ENCODE measurements at places on chromosomes 11 and 22. TPM values are rescaled to one million over a fixed set of nuclear protein-coding genes. Genes with fewer than 3 reads are reported as not detected.

- no peak for DNase-seq
Measured at GRCh38 chr11:22049276-22049675, 143.6 kb upstream of the ANO5 start.

- DNase-seq: no peak
Measured at GRCh38 chr11:44446996-44447771, 118.3 kb upstream of the CD82 start.

- DNase-seq: peak; percentile 82
Measured at GRCh38 chr22:33049119-33049729, 9.0 kb downstream of the SYN3 start.

DNA sequence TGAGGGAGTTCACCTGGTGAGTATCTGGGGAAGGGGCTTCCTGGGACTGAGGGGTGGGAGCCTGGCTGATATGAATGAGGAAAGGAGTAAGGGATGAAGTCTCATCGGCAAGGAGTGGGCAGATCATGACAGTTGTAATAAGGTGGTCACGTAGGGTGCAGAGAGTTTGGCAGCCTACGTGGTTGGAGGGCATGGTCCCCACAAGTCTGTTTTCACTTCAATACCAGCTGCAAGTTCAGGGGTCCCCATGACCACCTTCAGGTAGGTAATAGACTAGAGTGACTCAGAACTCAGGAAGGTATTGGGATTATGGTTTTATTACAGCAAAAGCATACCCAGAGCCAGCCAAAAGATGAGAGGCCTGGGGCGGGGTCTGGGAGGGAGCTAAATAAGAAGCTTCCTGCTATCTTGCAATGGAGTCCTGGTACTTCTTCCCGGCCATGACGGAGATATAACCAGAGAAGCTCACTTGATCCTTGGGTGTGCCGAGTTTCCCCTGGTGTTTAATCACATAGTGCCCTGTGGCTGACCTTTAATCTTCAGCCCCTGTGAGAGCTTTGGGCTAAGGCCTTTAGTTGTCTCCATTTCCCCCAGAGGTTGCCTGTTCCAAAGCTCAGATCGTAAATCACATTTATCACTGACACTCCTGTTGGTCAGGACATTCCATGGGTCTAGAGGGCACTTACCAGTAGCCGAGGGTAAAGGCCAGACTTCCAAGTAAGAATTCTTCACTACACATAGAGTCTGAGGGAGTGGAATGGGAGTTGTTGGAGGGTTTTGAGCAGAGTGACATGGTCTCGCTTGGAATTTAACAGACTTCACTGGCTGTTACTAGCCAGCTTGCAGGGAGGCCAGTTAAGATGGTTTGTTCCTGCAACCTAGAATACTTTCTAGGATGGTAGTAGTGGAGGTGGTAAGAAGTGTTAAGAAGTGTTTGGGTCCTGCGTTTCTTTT lies 9.1 kb downstream of the SLC3A2 start:
- DNase-seq: no peak

DNA sequence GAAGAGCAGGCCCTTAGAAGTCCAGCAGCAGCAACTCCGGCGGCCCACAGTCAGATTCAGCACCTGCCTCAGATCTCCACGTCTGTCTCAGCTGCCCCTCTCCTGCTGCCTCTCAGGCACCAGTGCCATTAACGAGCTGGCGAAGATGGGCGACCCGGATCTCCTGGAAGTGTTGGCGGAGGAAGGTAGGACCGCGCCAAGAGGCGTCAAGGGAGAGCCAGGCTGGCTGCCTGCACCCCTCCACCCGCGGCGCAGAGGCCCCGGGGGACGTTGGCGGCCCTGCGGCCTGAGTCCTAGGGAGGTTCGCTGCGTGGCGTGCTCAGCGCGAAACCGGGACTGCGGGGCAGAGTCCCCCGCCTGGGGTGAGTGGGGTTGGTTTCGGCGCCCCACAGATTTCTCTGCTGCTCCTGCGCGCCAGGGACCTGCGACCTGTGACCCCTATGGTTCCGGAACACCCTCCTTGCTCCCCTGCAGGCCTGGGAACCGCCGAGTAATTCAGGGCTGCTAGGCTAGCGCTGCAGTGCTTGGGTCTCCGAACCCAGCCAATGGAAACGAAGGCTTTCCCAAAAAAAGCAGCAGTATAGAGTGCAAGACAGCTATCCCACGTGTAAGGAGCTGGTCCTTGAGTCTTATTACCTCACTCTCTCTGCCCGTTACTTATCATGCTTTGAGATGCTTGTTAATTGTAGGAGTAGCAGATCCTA lies 615 bp downstream of the ANO5 start:
- DNase-seq: peak; percentile 69

DNA sequence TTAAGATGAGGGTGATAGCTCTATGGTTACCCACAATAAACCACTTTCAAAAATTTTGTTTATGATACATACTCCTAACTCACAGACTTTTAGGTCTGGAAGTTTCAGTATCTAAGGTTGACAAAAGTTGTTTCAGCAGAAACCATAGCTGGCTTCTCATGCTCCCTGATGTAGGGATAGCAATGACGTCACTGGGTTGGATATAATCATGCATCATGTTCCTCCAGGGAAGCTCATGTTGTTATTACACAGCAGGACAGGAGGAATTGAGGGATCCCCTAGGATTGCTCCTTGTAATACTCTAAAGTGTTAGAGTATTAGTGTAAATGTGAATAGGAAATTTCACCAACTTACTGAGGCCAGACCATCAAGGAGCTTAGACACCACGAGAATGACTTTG lies 23.6 kb downstream of the APOL3 start:
- no peak for DNase-seq

DNA sequence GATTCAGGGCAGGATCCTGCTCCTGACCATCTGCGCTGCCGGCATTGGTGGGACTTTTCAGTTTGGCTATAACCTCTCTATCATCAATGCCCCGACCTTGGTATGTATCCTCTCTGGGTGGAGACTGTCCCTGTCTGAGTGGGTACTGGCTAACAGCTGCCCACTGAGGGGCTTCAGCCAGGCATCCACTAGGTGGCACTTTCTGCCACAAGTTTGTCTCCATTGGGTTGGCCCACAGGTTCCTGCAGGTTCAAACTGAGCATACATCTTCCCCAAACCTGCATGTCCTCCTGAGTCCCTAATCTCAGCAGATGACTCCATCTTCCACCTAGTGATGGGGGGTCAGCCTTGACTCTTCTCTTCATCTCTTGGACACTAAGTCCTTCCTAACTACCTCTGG lies 4.4 kb downstream of the SLC2A11 start:
- DNase-seq: peak; percentile 68

- DNase-seq: peak; percentile 65
Measured at GRCh38 chr22:36816636-36817524, at the start of gene PVALB. PVALB (minus strand) TSS chr22:36817035; CDS start chr22:36817005, 30 bp downstream.

- DNase-seq: no peak
Measured at GRCh38 chr22:35409783-35410662, 10.1 kb downstream of the MCM5 start.

DNA sequence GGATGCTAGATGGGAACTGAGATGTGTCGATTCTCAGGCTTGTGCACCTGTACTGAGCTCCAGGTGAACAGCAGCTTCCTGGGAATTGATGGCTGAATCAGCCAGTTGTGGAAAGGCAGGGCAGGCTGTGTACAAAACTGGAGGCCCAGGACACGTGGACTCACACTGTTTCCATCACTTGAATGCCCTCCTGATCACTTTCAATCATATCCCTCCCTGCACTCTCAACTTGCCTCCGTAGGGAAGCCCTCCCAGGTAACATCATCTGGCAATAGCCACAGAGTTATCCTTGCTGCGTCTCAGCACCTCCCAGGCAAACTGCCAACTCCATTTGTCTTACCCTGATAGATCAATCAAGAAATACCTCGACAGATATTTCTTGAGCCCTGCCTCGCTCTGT lies 10.1 kb downstream of the FAM83F start:
- no peak for DNase-seq

GRCh38 chr11:74611369-74611861 lies 19.0 kb downstream of the POLD3 start:
- DNase-seq: peak; percentile 15

DNA sequence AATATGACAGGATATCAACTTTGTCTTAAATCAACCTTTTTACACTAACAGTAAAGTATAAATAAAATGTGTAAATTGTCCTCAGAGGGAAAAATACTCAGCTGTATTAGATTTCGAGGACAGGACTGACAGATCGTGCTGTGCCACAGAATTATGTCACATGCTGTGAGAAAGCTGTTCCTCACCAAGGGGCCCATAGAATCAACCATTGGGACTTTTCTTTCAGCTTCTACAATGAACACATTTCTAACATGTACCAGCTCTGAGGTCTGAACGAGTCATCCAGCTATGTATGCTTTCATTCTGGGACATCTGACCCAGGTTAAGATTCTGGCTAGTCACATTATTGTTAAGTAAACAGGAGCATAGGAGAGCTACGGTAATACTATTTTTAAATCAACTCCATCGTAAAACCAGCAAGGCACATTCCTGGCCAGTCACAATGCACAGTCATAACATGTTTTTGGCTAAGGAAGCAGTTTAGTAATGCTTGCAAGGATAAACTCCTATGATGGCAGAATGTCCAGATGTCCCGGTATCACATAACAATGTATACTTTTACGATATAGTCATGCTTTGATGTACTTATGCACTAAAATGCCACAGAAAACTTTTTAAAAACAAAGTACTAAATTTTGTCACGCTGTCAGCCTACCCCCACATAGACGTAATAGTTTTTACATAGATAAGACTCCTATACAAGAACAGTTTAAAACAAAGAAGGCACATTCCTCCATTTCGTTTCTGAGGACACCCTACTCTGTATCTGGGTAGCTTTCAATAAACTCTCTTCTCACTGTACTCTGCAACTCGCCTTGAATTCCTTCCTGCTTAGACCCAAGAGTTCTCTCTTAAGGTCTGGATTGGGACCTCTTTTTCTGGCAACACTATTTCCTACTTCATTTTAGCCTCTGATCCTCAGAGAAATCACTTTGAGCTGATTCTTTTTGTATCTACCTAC lies 27.4 kb downstream of the ZNF214 start:
- no peak for DNase-seq

GRCh38 chr11:132158091-132158490 lies 787.7 kb downstream of the NTM start:
- DNase-seq: peak; percentile 37

GRCh38 chr11:94400050-94400449 lies 1.2 kb downstream of the GPR83 start:
- no peak for DNase-seq

DNA sequence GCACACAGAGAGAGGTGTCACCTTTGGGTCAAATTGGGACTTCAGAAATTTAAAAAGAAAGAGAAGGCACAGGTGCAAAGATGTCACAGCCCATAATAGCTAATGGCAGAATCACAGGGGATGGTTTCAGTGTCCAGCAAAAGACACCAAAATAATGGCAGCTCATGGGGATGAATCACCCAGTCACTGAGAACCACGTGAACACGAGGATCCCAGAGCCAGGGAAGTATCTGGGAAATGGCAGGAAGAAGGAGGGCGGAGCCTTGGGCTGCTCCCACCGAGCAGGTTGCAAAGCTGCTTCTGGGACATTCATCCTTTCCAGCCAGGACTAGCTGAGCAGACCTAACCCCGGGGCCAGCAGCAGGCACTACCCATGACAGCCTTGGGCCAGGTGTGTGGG lies 45.6 kb downstream of the TRMU start:
- DNase-seq: no peak

GRCh38 chr11:21820176-21820575 lies 372.7 kb upstream of the ANO5 start:
- DNase-seq: no peak

DNA sequence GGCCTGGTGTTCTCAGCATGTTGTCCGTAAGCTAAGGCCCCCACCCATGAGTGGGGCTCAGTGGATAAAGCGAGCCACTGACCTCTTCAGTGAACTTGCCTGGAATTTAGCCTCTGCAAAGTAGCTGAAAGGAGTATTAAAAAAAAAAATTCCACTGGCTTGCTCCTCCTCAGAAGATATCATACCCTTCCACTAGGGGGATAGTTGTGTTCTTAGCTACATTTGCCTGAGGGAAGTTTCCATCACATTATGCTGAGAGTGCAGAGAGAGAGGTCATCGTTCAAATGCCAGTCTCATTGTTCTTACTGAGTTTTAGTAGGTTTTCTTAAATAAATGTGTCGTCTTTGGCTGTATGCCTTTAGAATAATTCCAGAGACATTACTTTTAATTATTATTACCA lies 879.7 kb downstream of the JRKL start:
- DNase-seq: peak; percentile 47

- DNase-seq: no peak
Measured at GRCh38 chr11:114116800-114117199, 57.3 kb downstream of the ZBTB16 start.

DNA sequence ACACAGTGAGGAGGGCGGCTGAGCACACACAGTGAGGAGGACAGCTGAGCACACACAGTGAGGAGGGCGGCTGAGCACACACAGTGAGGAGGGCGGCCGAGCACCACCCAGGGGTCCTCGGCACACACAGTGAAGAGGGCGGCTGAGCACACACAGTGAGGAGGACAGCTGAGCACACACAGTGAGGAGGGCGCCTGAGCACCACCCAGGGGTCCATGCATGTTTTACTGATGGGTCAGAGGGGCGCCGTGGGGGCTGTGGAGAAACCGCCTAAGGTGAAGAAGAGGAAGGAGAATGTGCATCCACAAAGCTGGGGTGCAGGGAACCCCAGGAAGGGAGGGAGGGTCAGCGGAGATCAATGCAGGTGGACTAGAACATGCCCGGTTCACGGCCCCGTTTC lies 461.8 kb downstream of the BRD1 start:
- DNase-seq: no peak

DNA sequence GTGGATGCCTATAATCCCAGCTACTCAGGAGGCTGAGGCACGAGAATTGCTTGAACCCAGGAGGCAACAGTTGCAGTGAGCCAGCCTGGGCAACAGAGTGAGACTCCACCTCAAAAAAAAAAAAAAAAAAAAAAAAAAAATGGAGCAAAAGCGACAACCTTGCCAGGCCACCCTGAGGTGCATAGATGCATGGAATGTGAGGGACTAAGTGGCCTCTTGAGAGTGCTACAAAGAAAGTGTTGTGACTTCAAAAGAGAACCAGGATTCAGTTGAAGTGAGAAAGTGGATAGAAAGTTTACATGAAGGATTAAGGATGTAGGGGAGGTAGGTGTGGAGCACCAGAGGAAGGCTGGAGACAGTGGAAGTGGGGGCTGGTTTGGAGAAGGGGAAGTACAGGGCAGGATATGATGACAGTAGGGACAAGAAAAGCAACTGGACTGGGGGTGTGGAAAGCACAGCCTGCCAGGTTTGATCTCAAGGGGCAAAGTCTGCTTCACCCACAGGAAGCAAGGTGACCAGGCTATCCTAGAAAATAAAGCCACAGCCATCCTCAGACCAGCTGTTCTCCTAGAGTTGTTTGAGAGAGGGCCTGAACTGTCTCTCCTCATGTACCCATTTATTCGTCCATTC lies 36.0 kb upstream of the OLFML1 start:
- no peak for DNase-seq

GRCh38 chr11:28728666-28729065 lies 620.5 kb downstream of the METTL15 start:
- no peak for DNase-seq

GRCh38 chr22:49642741-49643140 lies 184.9 kb downstream of the BRD1 start:
- no peak for DNase-seq

TMEM191C gene
- not detected for total RNA-seq

GLYATL2 gene
- total RNA-seq: 2.7 TPM

PHF5A gene
- total RNA-seq: 114 TPM

PDE2A gene
- 0.11 TPM for total RNA-seq

KRTAP5-1 gene
- not detected for total RNA-seq

OR4A16 gene
- not detected for total RNA-seq

FAM89B gene
- 11.7 TPM for total RNA-seq

RCOR2 gene
- 70.6 TPM for total RNA-seq

APOBEC3A gene
- not detected for total RNA-seq

PDE3B gene
- 14.3 TPM for total RNA-seq

SLC22A25 gene
- not detected for total RNA-seq

MS4A4A gene
- not detected for total RNA-seq

CLNS1A gene
- total RNA-seq: 284 TPM

PAX6 gene
- 215 TPM for total RNA-seq
